Right lobe of liver (tissue), 6 donors: ENCODE measurements at places on chromosomes 4 and X.

DNA sequence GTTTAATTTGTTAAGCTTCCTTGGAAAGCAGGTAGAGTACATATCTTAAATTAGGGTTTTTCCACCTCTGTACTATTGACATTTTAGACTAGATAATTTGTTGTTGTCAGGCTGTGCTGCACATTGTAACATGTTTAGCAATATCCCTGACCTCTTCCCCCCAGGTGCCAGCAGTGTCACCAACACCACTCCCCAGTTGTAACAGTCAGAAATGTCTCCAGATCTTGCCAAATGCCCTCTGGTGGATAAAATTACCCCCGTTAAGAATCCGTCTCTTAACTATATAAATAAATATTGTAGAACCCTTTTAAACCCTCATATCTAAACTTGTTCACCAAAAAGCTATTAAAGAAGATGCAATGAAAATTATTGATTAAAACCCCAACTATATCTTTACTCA is 161.5 kb downstream of the ARHGAP6 start:
- peak; percentile 20 for DNase-seq

GRCh38 chr4:105433421-105433820 is 40.4 kb downstream of the PPA2 start:
- no peak for DNase-seq

GRCh38 chrX:120238933-120239332 is 11.7 kb upstream of the ZBTB33 start:
- DNase-seq: no peak

- no peak for DNase-seq
These were observed 409.7 kb downstream of the GLUD2 start for GRCh38 chrX:121457096-121457495.

GRCh38 chrX:74179990-74180389 is 124.0 kb upstream of the ZCCHC13 start:
- no peak for DNase-seq

DNA sequence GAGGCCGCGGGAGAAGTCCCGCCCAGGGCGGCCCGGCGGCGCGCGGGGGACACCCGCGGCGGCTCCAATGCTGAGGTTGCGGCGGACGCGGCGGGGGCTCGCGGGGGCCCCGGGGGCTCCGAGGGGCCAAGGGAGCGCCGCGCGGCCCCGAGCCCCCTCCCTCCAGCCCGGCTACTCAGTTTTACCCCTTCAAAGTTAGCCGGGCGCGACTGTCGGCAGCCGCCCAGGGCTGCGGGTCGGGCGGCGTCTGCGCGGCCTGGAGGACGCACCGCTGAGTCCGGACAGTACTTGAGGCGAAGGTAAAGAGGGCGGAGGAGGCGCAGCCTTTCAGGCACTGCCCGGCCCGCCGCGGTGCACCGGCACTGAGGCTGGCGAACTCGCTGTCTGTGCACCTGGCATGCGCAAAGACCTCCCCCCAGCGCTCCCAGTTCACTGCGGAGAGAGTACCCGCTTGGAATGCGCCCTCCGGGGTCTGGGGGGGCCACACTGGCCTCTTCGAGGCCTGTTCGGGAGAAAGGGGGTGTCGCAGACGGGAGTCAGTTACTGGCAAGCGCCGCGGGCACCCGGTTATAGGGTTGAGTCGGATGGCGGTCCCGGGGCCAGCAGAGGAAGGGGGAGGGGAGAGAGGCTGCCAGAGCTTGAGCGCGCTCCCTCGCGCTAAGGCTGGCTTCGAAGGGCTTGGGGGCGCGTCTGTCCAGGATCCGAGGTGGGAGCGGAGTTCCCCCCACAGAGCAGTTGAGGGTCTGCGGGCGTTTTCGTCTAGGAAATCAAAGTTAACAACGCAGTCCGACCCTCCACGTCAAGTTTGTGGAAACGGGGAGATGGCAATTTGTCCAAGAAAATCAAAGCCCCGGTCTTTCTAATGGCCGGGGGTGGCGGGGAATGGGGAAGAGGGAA is 1.1 kb downstream of the PCDH19 start:
- DNase-seq: no peak

DNA sequence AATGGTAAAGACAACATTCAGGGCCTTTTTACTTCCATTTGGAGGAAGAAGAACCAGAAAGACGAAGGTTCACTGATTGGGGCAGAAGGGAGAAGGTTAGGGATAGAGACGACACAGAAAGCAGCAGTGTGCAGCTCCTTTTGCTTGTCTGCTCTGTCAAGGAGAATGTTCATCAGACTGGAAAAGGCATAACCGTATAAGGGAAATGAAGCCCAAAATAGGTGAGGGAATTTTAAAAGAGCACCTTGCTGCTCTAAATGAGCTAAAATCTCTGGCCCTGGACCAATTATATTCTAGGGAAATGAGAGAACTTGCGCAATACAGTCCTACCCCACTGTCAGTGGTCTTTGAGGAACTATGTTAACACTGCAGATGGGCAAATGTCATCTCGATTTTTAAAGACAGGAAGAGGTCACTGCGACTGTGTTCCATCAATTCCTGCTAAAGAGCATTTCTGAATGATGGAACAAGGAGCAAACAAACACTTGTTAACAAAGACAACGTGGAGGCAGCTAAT is 909.8 kb upstream of the FTHL17 start:
- no peak for DNase-seq

- peak; percentile 61 for DNase-seq
These were observed at the start of gene UNC5C for GRCh38 chr4:95548738-95549245. TSS of gene UNC5C (minus strand) at chr4:95548973.

DNA sequence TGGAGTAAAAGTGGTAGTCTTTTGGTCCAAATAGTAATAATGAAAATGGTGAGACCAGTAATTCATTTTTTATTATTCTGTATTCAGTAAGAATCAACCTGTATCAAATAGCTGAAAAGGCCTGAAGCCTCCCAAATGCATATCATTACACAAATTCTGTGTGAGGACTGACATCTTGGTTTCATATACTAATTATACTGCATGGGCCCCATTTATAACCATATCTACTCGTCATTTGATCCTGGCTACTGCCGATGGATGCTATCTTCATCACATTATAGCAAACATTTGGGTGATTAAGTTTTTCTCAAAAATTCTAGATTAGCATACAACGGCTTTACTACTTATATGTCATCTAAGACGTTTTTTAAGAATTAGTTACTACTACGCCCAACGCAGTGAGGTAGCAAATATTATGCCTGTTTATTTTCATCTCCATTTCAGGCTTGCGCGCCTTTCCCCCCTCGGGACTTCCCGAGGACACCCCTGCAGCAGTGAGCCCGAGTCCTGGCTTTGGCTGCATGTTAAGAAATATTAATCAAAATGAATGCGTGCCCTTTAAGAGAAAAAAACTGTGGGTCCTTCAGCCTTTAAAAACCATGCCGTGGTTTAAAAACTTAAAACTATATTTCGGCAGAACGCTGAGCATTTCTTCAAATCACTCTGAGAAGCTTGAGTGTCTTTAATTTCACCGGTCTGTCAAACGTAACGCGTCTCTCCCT is 814 bp upstream of the MMAA start:
- no peak for DNase-seq

GRCh38 chr4:85399270-85399669 is 75.7 kb upstream of the ARHGAP24 start:
- no peak for DNase-seq

- DNase-seq: peak; percentile 67
These were observed 23.5 kb downstream of the UVSSA start for GRCh38 chr4:1370321-1371124.

DNA sequence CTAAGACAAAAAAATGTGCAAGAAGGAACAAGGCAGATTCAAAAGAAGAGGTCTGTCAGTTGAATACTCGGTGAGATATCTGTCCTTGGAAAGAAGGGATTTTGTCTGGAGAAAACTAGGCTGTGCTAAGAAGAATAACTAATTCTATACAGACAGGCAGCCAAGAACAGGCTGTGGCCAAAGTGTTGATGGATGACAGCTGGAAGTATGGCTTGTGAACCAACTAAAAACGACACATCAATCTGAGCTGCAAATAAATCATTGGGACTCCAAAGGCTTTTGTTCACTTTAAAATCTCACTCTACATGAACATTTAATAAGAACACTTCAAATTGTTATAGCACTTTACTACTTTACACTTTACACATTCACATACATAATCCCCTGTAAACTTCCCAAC is 70.5 kb upstream of the IGSF1 start:
- DNase-seq: no peak

- no peak for DNase-seq
These were observed 64.9 kb downstream of the ANKRD17 start for GRCh38 chr4:73193659-73194058.

GRCh38 chr4:74120086-74120485 is 21.1 kb upstream of the CXCL2 start:
- DNase-seq: no peak

DNA sequence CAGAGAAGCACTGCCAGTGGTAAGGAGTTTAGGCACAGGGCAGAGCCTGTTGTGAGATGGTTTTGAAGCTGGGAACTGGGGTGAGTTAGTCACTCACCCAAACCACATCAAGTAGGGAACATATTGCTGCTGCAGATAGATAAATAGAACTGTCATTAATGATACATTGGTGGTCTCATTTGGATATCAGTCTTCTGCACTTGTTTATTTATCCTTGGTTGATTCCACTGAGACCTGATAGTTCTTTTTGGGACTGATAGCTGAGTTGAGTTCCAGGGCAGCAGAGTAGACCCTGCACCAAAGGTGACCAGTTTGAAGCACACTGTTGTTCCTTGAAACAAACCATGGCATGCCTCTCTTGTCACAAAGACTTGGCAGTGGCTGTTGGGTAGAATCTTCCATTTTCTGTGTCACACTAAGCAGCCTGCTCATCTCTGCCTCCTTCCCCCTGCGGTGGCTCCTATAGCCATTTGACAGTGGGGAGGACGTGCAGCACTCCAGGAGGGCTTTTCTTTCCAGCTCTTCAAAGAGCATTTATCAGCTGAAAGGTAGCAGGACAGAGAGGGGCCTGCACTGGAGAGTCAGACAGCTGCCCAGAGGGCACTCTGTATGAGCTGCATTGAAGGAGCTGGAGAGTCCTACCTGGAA is 59.7 kb upstream of the TMEM164 start:
- no peak for DNase-seq

DNA sequence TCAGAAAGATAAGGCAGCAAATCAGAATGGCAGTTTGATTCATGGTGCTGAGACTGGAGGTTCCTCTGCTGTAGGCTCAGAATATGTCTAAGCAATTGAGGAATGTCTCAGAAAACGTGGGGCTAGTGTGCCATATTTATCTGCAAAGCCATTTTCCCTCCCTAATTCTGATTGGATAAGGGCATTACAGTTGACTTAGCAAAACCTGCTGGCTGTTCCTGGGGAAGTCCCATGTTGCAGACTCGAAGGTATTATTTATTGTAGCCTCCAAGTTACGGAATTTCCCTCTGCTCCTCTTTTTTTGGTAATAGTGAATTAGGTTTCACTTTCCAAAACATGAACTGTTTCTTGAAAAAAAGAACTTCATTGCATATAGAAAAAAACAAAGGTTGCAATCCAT is at the start of gene CXCL10:
TSS of gene CXCL10 (minus strand) at position 109 of the 400 bp plus-strand sequence. CDS start at position 43, 66 bp downstream.
- DNase-seq: no peak

- DNase-seq: no peak
These were observed 78.8 kb upstream of the GPR174 start for GRCh38 chrX:79065696-79066095.

- DNase-seq: no peak
These were observed 80.3 kb downstream of the BANK1 start for GRCh38 chr4:101870874-101871273.

DNA sequence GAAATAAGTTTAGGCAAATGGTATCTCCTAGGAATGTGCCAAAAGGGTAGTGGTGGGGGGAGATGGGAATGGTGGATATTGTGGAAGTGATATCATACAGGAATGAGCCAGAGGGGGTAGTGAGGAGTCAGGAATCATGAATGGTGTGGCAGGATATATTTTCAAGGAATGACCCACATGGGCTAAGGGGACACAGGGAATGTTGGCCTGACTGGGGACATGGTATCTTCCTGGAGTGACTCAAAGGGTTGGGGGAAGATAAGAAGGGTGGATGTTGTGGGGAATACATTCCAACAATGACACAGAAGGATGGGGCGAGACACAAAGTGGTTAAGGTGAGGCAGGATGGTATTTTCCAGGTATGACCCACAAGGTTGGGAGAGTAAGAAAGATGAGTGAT is 60.6 kb downstream of the MAOA start:
- DNase-seq: no peak

DNA sequence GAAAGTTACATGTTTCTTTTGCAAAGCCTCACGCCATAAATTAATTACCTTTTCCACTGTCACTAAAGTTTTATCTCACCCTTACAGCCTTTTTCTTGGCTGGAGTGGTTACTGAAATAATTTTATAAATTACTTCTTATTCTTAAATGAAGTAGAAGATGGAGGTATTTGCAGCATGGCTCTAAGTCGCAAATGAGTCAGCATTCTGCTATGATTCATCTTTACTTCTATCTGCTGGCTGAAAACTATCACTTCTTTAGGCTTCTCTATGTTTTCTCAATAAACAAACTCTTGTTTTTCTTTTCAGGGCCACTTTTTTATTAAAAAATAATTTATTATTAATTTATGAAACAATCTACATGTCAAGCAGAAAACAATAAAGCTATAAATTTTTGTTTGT is 210.2 kb upstream of the GYPA start:
- no peak for DNase-seq

DNA sequence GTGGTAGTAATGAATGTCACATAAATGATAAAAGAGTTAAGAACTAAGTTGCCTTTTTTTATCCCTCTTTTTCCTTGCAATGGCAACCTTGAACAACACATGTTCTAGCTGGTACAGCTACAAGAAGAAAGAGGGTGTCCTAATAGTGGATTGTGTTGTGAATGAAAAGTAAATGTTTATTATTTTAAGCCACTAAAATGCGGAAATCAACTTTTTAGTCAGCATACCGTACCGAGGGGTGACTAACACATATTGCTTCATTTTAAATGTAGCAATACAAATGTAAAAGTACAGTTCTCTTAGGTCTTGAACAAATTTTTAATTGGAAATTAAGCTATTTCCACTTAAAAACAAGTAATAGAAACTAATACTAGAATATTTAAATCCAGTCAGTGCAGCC is 17.7 kb upstream of the AP1AR start:
- DNase-seq: no peak

DNA sequence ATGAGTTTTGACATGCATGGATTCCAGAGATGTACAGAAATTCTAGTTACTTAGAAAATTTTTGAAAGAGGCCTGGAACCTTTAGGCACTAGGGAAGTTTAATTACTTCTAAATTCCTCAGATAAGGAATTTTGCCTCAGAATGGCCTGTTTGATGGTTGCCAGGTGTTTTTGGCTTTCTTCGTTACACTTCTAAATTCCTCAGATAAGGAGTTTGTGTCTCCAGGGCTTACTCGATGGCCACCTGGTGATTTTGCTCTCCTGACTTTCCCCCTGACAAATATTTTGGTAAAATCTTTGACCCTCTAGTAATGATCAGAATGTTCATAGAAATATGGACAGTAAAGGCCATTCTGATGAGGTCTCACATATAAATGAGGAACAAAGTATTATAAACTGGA is 64.3 kb downstream of the BEX3 start:
- DNase-seq: no peak

GRCh38 chr4:165663411-165663810 is 209.6 kb upstream of the TLL1 start:
- DNase-seq: no peak

GRCh38 chr4:16259241-16259888 is 33.1 kb upstream of the TAPT1 start:
- DNase-seq: no peak
